A549 treated with CORT108297 at 1 μM for 4 hours (cell line): ENCODE measurements at places on chromosomes 4 and X. TPM values are rescaled to one million over a fixed set of nuclear protein-coding genes. Genes with fewer than 3 reads are reported as not detected.

The PLP1 gene
- total RNA-seq: not detected in 5 replicates

The FGD1 gene
- 6.4 to 8.0 TPM (median 7.1 TPM) in 5 replicates for total RNA-seq

The UNC5C gene
- 0.01 to 0.02 TPM (median 0.01 TPM) in 4 of 5 replicates, not detected in the other for total RNA-seq

The MAP3K15 gene
- total RNA-seq: 1.8 to 2.4 TPM (median 1.9 TPM) in 5 replicates

The TMSB15C gene
- total RNA-seq: 0.09 to 0.28 TPM (median 0.15 TPM) in 5 replicates

The RCHY1 gene
- 12.5 to 21.7 TPM (median 15.8 TPM) in 5 replicates for total RNA-seq

The FAM241A gene
- 0.88 to 1.1 TPM (median 1.0 TPM) in 5 replicates for total RNA-seq

The PLCXD1 gene
- 29.7 to 35.3 TPM (median 31.8 TPM) in 5 replicates for total RNA-seq

The ITM2A gene
- not detected in 5 replicates for total RNA-seq

The JCHAIN gene
- 0.12 to 0.46 TPM (median 0.15 TPM) in 3 of 5 replicates, not detected in the others for total RNA-seq

The DCAF12L2 gene
- 0.05 to 0.12 TPM (median 0.10 TPM) in 5 replicates for total RNA-seq

The ELOVL6 gene
- 20.0 to 25.7 TPM (median 22.9 TPM) in 5 replicates for total RNA-seq

The COX7B2 gene
- total RNA-seq: not detected in 5 replicates

The AWAT2 gene
- total RNA-seq: not detected in 5 replicates

The SPANXD gene
- total RNA-seq: not detected in 5 replicates

The RIPPLY1 gene
- not detected in 5 replicates for total RNA-seq
